CD4-positive, alpha-beta T cell treated with Interleukin-10 for 1 hour (primary cell): ENCODE measurements at places on chromosomes 3 and 15.

- peak; percentile 87 for DNase-seq
Measured at GRCh38 chr15:63122002-63122875, 578 bp downstream of the LACTB start.

DNA sequence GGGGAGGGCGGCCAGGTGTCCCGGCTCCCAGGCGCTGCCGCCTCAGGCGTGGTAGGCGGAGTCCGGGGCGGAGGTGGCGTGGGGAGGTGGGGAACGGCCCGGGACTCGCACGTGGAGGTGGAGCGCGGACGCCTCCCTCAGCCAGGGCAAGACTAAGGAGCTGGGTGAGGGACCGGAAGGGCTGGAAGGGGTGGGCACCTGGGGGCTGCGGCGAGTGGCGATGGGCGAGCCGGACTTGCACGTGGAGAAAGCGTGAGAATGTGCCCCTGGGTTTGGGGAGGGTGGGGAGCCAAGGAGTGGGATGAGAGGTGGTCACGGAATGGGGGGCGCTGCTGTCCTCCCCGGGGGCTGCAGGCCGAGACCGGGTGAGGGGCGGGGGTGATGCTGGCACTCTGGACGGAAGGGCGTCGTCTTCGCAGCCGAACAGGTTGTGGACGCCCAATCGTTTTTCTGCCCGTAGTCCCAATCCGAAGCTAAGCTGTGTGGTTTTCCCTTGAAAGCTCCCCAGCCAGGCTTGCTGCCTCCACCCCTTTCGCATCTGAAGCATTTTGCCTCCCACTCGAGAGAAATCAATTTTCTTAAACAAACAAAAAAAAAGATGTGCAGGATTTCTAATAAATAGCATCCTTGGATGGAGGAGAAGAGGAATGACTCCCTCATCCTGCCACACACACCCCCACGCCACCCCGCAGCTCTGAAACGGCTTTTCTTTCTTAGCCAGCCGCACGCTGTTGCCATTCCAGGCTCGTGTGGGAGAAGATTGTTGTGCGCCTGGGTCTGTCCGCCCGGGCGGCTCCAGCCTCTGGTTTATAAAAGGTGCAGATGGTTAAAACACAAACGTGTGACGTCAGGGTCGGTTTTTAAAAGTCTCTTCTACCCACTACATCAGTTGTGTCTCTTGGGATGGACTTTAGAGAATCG is 62.5 kb upstream of the ANKRD28 start:
- peak; percentile 20 for DNase-seq

DNA sequence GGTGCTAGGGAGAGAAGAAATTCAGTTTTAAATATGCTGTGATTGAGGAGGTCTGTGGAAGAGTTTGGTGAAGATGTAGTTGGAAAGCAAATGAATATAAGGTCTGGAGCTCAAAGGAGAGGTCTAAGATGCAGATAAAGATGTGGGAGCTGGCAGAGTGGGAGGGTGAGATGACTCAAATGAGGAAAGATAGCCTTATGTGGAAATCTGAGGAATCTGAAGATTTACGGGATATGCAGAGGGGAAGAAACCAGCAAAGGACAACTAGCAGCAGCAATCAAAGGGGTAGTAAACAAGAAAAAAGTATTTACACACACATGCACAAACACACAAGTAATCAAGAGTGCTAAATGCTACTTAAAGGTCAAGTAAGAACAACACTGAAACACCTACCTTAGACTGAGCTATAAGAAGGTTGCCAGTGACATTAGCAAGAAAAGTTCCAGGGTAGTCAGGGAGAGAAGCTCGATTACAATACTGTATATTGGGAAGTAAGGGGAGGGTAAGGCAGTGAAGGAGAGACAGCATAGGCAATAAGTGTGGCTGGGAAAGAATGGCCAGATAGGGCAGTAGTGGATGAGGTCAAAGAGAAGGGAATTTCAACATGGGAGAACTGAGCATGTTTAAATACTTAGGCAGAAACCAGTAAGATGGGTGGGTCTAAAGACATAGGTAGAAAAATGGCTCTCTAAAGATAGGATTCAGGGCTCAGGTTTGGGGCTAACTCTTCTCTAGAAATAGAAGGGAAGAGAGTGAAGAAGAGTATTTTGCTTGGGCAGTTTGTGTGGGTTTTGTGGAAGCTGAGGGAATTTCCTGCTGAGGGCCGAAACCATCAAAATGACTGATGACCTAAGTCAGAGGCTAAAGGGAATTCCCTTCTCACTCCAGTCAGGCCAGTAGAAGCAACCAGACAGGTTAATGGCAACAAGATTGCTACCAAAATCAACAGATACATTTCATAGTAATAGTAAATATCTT is 8.9 kb downstream of the CMTM6 start:
- no peak for DNase-seq

GRCh38 chr3:140004271-140004670 is 69.3 kb downstream of the CLSTN2 start:
- DNase-seq = no peak

DNA sequence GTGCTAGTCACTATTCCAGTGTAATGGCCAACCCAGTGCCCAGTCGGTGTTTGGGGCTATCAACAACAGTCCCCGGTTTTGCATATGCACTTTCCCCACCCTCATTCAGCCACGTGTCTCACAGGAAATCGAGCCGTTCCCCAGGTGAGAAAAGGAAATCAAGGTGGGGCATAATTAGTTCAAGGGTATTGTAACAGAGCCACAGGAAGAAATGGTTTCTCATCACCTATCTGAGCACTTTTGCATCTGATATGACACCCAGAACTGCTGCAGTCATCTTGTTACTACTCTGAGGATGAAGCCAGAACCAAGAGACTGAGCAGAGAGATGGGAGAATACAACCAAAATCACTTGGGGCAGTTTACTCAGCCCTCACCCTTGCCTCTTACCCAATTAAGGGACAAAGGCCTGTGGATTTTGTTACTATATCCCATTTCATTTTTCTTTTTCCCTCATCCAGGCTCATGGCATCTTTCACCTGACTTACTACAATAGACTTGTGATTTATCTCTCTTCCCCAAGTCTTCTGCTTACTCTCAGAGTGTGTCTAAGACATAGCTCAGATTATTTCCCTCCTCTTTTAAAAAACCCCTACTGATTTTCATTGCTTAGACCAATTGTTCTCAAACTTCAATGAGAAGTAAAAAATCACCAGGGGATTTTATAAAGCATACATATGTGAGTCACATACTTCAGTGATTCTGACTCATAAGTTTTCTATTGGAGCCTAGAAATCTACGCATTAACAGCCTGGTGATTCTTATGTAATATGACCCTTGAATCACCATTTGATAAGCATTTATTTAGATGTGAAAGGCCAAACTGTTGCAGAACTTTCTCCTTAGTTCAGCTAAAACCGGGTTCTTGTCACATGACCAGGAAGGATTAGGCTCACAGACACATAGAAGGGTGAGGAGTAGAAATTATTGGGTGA is 40.5 kb downstream of the TRAT1 start:
- peak; percentile 54 for DNase-seq

DNA sequence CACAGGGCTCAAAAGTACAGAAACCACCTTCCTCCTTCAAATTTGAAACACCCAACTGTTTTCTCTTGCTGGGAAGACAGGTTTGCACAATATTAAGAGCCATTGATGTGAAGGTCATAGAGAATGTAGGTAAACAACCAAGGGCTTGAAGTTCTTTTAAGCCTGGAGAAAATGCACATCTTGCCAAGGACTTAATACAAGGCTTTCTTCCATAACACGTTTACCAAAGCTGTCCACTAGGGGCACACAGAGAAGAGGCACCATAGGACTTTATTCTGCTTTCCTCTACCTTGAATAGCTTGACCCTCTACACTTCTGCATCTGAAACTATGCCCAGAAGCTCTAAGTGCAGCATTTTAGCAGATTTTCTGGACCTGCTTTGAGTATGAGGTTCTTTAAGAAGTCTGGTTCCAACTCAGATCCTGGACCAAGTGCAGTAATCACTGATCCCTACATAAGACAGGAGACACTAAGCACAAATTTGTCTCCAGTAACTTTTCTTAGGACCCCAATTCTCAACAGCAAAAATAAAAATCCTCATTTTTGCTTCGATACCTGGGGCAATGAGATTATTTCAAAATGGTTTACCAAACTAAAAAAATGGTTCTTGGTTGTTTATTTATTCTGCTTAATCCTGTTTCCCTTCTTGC is 138.0 kb downstream of the FBN1 start:
- DNase-seq = peak; percentile 19

- DNase-seq = no peak
Measured at GRCh38 chr3:141382571-141382970, 14.3 kb downstream of the ZBTB38 start.

- no peak for DNase-seq
Measured at GRCh38 chr15:35151782-35152181, 66.7 kb upstream of the NANOGP8 start.
